Activated CD4-positive, alpha-beta T cell treated with anti-CD3 and anti-CD28 coated beads, Interleukin-2, amount 10 ng/mL, durations not matched to agents 7 days and 5 days (primary cell): ENCODE measurements at places on chromosomes 1 and 21. TPM values are rescaled to one million over a fixed set of nuclear protein-coding genes. Genes with fewer than 3 reads are reported as not detected.

Gene C1orf52
- total RNA-seq: 24.5 TPM

Gene DLGAP3
- 0.40 TPM for total RNA-seq

Gene TAF5L
- 25.9 TPM for total RNA-seq

Gene SPOCD1
- total RNA-seq: 0.08 TPM

Gene AGT
- total RNA-seq: not detected

Gene MARK1
- total RNA-seq: not detected

Gene BTBD19
- 7.7 TPM for total RNA-seq

Gene CNR2
- total RNA-seq: 0.04 TPM

Gene NCMAP
- not detected for total RNA-seq

Gene SNRPE
- 187 TPM for total RNA-seq

Gene FCMR
- 151 TPM for total RNA-seq

Gene GBP6
- total RNA-seq: 0.27 TPM
